Activated gamma-delta T cell treated with Interleukin-2 at 50 U/mL for 16 hours (primary cell): ENCODE measurements at places on chromosomes 13 and 19.

DNA sequence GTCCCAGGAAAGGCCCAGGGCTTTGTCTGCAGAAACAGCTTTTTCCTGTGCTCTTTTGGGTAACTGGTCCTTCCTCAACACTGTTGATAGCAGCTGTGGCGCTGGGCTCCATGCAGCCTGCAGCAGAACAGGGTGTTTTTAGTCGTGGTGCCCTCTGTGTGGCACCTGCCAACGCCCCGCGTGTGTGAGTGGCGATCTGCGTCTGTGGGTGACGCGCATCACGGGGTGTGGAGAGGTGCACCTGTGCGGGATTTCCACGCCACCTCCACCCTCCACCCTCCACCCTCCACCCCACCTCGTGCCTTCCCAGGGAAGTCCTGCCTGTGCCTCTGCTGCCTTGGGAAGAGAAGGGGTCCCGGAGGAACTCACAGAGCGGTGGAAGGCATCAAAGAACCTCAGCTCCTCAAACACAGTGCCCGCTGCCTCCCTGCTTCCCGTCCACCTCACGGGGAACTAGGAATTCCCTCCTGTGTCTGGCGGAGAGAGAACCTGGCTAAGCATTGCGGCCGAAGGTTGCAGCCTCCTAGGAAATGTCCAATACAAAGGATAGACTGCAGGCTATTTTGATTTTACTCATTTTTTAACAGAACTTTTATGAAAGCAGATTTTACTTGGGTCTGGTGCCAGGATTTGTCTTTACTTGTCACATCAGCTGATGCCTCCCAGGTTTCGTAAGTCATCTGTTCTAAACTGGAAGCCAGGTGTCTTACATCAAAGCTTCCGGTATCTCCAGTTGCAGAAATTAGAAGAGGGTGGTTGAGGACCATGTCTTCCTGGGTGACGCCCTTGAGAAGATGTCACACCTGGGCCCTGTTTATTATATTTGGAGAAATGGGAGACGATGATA, 84.0 kb downstream of the ATP11A start:
- no peak for DNase-seq

DNA sequence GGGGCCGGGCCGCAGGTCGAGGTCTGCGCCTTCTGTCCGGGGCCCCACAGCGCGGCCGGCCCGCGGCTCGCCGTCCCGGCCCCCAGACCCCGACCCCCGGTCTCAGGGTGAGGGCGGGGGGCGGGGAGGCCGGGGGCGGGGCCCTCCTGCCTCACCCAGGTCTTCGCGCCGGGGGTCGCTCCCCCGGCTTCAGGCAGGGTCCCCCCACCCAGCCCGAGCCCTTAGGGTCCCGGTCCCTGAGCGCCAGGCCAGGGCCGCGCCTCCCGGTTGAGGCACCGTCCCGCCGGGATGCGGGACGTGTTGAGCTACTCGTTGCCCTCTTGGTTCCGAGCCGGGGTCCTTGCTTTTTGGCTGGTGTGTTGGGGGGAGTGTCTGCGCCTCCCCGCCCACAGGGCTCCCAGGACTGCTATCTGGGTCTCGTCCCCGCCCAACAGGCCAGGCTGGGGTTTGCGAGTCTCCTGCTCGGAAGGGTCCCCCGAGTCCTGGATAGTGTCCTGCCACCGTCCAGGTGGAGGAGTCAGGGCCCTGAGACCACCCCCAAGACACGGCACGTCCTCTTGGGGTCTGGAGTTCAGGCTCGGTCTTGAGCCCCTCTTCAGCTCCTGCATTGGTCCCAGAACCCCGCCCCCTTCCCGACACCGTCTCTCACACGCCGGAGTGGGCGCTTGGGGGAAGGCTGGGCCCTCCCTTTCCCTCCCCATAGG, 452 bp downstream of the PIAS4 start:
- no peak for DNase-seq

DNA sequence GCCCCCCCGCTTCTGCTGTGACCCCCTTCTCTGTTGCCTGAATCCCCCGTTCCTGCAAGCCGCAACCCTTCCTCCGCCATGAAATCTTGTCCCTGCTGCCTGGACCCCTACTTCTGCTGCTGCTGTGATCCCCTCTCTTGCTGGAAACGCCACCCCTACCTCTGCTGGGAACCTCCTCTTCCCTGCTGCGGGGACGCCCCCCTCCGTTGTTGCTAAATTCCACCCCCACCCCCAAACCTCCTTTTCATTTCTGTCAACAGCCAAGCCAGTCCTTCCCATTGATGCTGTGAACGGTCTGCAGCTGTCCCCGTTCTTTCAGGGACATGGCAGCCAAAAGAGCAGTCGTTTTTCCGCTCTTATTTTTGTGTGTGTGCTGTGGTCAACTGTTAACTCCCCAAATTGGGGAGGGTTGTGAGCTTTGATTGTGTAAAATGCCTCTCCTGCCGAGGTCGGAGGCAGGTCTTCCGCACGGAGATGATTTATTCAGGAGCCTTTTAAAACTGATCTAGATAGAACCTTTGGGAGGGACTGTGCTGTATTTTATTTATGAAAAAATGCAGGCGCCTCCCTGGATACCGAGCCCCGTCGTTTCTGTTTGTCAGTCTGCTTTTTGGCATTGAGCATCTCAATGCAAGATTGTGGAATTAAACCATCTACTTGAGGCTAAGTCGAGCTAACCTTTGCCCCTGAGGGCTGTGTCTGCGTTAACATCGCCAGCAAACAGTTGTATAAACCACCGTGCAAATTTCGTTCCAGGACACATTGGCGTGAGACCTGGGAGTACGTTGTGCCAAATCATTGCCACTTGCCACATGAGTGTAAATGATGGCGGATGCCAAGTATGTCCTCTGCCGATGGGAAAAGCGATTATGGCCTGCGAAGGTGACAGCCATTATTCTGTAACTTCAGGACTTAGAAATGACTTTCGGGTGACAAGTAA, 27.9 kb upstream of the NDUFS7 start:
- no peak for DNase-seq

GRCh38 chr13:83881140-83881684, 1.1 kb downstream of the SLITRK1 start:
- no peak for DNase-seq

DNA sequence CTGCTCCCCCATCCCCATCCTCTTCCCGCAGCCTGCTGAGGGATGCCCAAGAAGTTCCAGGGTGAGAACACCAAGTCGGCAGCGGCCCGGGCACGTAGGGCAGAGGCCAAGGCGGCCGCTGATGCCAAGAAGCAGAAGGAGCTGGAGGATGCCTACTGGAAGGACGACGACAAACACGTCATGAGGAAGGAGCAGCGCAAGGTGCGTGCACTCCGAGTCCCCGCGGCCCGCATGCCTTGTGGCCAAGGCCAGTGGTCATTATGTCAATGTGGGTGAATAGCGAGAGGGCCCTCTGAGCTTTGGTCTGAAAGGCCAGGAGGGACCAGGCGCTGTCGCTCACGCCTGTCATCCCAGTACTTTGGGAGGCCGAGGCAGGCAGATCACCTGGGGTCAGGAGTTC, 3.6 kb downstream of the CCDC124 start:
- no peak for DNase-seq
